AG20443 (cell line): ENCODE measurements at places on chromosomes 16 and 17.

- DNase-seq = no peak
Observed at GRCh38 chr17:32673964-32674363, 187.2 kb downstream of the CDK5R1 start.

GRCh38 chr16:35743101-35743692 lies 2283.8 kb downstream of the TP53TG3F start:
- no peak for DNase-seq

DNA sequence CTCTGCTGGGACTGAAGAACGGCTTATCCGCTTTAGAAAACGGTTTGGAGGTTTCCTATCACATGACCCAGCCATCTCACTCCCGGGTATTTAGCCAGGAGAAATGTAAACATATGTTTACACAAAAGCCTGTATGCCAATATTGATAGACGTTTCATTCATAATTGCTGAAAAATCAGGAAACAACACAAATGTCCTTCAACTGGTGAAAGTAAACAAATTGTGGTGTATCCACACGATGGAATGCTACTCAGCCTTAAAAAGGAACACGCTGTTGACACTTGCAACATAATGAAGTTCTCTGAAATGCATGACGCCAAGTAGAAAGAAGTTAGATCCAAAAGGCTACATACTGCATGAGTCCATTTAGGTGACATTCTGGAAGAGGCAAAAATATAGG lies 157.6 kb downstream of the SLC39A11 start:
- DNase-seq = no peak

DNA sequence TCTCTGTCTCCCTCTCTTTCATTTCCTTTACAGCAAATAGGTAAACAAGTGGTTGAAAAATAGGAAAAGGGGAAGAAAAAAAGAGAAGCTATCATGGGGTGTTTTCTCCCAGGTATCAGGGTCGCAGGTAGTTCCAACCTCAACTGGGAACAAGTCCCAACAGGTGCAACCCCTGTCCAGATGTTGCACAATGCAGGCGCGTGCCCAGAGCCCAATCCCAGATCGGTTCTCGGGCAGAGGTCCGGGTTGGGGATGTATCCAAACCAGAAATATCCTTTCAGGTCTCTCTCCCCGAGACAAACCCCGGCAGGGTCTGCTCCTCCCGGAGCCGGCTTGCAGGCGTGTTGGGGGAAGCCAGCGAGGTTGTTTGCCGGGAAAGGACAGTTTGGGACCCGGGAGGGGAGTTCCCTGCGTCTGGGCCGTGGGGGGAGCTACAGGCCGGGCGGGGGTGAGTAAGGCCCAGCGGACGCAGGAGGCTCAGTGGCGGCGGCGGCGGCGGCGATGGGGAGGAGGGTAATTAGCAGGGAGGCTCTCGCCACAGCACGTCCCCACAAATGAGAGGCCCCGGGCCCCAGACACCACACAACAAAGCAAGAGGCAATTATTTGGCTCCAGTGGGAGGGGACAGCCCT lies 21.2 kb upstream of the SP6 start:
- no peak for DNase-seq

GRCh38 chr16:21033704-21034103 lies 116.9 kb downstream of the DNAH3 start:
- DNase-seq = no peak

GRCh38 chr16:48958681-48959080 lies 323.0 kb downstream of the CBLN1 start:
- no peak for DNase-seq

DNA sequence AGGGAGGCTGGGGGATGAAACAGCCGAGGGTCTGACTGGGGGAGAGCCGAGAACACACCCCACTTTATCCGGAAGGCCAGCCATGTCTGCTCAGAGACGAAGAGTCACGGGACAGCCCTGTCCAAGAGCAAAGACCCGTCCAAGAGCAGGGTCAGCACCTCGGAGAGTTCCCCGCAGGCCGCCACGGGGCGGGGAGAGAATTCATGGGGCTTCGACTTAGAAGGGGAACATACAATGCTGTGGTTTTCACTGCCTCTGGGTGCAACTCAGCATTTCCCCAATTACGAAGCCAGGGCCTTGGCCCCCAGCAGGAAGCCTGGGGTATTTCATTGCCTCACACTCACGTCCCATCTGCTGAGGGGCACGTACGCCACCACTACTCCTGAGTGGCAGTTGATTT lies 59.3 kb downstream of the JPH3 start:
- DNase-seq = peak; percentile 87

GRCh38 chr16:88052661-88053060 lies 101.4 kb downstream of the BANP start:
- DNase-seq = no peak

DNA sequence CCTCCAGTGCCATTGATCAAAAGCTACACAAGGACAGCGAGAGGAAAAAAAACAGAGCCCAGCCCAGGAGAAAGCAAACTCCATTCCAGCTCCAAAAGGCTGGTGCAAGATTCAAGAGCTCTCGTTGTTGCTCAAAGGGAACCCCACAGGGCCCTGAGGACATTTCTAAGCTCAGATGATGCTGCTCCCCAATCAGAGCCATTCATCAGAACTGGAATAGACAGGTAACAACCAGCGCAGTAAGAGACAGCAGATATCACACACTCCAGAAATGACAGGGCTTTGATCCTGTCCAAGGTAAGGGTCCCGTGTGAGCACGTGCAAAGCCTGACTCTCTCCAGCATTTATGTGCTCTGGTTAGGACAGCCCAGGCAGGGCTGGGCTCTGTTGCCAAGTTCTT lies 20.1 kb downstream of the PMP22 start:
- no peak for DNase-seq

DNA sequence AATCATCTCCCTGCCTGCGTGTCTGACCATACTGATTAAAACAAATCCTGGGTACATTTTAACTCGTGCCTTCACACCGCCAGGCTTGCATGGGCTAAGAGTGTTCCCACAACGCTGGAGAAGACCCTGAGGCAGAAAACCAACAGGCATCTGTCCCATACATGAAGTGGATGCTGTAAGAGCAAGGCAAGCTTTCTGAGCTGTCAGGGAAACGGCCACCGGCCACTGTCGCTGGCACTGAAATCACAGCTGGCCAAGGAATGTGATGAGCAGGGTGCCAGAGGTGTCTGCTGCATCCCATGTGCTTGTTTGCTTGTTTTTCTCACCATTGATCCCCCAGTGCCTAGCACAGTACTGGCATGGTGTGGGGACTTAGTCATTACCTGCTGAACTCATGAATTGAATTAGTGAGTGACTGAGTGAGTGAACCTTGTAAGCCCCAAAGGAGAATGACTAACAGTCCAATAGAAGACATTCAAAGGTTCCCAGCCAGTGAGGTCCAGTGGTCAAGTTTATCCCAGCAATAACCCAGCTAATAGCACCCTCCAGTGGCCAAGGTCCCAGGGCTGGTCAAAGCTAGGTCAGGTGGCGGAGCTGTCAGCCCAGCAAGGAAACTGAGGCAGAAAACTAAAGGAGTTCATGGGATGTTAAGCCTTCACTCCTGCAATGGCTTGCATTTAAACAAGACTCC lies 92.7 kb upstream of the CDH5 start:
- DNase-seq = peak; percentile 51

GRCh38 chr16:58284469-58284868 lies 10.4 kb downstream of the PRSS54 start:
- no peak for DNase-seq

- peak; percentile 65 for DNase-seq
Observed at GRCh38 chr17:32323811-32324491, 18.0 kb downstream of the C17orf75 start.

DNA sequence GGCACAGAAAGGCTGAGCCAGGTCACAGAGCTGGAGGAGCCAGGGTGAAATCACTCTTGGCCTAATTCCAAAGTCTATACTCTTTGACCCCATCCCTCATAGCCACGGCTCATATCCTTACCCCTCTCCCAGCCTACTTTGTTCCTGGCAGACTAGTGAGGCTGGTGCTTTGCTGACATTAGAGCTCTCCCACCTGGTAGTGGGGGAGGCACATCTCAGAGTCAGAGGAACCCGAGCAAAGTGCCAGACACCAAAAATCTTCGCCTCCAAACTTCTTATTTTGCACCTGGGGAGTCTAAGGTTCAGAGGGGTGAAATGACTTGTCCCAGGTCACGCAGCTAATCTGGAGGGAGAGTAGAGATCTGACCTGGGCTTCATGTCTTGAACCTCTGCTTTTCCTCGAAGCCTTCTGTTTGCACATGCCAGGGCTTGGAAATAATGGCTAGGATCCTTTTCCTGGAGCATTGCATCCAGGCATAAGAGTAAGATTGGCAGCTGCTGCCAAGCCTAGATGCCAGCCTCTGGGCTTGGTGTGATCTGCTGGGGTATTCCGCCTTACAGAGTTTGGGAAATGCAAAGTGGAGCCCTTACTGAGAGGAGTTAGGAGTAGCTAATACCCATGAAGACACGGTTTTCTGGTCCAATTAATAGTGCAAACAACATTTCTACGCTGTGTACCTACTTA lies 126.9 kb downstream of the SPACA3 start:
- no peak for DNase-seq

- no peak for DNase-seq
Observed at GRCh38 chr16:30104492-30104891, 8.5 kb upstream of the YPEL3 start.

- no peak for DNase-seq
Observed at GRCh38 chr16:74760007-74760767, 14.4 kb downstream of the FA2H start.

DNA sequence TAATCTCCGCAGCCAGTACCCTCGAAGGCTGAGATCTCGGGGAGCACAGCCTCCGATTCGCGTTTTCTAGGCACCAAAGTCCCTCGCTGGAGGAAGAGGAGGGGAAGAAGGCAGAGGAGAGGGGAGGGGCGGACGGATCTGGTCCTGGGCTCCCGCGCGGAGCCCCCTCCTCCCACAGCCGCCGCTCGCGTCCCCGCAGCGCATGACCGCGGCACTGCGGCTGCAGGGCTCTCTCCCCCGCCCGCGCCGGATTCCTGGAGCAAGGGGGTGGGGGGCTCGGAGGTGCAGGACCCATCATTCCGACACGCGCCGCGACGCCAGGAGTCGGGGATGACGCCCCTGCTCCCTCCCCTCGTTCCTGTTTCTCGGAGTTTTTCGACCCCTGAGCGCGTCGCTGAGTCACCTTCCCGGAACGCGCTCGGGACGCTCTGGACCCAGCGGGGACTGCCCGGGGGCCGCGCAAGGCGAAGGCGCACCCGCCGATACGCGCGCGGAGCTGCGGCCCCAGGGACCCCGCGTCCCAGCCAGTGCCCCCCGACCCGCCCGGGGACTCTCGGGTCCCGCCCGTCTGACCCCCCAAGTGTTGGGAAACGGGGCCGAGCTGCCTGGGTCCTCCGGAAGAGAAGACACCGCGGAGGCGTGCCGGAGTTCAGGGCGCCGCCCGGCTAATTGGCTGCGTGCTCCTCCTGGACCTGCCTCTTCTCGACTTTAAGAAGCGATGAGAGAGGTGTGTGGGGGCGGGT lies 1.4 kb upstream of the SPHK1 start:
- peak; percentile 79 for DNase-seq

- DNase-seq = peak; percentile 66
Observed at GRCh38 chr16:720447-720989, 428 bp upstream of the ANTKMT start.

GRCh38 chr16:78240459-78241222 lies 141.2 kb downstream of the WWOX start:
- no peak for DNase-seq

- DNase-seq = no peak
Observed at GRCh38 chr17:68871447-68871846, 83.7 kb downstream of the ABCA8 start.

DNA sequence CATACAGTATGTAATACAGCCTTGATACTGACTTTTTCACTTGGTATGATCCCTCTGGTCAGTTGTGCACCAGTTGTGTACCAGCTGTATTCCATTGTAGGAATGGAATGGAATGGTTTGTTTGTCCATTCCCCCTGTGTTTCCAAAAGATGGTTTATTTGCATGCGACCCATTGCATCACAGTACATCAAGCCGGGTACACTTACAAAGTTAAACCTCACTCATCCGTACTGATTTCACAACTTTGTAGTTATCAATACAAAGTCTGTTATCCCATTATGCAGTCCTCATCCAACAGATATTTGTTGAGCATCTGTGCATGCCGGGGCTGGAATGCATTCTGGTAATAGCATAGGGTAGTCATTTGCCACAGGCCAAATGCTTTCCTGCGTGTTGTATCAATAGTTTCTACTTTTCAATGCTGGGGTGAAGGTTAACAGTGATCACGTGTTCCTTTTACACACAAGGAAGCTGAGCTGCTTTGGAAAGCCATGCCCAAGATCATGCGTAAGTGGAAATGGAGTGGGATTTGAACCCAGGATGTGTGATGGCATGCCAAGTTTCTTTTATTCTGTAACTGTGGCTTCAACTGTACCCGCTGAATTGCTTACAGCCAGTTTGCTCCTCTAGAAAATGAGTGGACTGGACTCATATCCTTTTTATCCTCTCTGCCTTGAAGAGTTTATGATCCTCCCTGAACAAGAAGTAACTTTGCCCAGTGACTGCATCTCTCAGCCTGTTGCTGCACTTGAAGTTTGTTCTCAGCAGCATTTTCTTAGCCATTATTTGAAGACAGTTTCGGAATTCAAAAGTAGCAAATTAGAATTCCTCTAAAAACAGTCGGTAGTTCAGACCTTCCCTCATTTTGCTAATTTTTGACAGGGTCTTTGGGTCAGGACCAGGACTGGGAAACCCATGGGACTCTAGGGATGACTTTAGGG lies 228.5 kb downstream of the CCDC182 start:
- DNase-seq = no peak

DNA sequence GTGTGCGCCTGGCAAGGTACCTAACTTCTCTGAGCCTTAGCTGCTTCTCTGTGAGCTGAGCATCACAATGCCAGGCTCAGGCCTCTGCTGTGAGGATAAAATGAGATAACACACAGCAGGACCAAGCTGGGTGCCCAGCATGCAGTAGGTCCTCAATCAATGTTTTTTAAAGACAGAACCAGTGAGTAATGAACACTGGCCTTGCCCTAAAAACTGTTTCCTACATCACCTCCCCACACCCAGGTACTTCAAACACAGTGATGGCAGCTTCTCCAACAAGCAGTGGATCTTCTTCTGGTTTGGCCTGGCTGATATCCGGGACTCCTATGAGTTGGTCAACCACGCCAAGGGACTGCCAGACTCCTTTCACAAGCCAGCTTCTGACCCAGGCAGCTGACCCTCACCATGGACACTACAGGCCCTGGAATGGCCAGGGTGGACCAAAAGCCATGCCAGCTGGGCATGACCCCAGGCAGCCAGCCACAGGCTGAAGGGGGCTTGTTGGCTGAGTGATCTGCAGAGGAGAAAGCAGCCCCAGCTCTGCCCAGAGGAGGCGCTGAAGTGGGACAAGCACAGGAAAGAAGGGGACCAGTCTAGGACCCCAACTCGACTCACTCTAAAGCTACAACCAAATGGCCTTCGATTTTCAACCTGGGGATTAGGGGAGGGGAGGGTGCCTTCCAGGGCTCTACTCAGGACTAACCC lies 3.9 kb downstream of the NAGS start:
- no peak for DNase-seq

- no peak for DNase-seq
Observed at GRCh38 chr16:10226141-10226986, 44.1 kb upstream of the GRIN2A start.
